ENCODE measurements at places on chromosomes 3 and 15.

- DNase-seq = no peak
These were observed 15.9 kb upstream of the CHST2 start for GRCh38 chr3:143103652-143104051.

GRCh38 chr15:40598672-40599071, 4.6 kb downstream of the KNL1 start:
- DNase-seq = no peak

DNA sequence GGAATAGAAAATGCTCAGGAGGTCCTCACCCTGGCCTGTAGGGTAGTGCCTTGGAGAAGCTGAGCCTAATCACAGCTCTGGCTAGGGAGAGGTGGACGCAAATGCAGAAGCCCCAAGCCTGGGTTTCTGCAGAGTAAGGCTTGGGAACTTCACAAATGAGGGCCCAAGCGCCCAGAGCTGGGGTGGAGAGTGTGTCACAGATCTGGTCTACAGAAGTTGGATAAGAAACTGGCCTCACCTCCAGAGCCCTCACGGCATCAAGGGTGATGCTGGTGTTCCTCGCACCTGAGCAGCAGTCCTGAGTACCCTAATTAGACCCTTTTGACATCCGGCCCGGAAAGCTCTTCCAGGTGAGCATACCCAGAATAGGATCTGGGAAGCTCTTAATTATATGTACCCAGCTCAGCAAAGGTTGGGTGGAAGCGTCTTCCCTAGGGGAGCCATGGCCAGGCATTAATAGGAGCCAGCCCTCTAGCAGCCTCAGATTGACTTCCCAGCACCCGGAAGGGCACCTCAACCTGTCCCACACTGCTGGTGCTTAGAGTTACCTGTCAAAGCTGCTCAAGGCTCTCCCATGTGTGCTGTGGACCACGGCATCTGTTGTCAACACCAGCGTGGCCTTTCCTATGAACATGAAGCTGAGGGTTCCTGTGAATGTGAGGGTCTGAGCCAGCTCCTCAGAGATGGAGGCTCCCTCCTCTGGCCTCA, 31.8 kb downstream of the RBM5 start:
- no peak for DNase-seq

DNA sequence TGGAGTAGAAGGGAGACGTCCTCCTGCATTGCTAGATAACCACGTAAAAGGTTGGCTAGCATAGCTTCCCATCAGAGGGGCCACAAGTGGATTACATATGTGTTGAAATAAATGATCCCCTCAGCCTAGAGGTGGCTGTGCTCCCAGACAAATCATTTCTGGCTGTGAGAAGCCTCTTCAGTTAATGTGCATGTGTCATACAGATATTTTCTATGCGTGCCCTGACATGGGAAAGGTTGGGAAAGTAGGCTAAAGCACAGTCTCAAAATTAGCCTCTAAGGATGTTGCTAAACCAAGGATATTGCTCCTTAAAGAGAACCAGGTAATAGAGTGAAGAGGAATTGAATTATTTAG, 17.8 kb downstream of the USP3 start:
- DNase-seq = no peak

DNA sequence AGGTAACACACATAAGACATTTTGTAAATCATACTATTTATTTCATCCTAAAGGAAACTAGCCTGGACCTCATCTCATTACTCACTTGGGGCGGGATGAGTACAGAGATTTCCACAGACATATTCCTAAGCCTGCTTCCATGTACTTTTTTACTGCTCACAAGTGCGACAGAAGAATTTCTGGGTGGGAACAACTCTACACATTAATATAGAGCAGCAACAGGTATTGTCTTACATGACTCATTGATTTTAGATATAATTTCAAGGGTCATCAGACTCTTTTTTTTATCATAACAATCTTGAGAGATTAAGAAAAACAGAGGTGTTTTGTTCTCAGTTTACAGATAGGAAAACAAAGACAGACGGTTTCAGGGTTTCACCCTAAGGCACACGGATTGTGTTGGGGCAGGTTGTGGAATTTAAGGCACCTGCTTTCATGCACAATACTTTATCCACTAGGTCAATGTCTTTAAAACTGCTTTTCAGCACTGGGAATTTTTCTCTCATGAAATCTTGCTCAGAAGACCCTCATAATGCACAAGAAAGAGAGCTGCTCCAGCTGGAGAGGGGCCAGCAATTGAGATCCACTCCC, 186.7 kb upstream of the CDIN1 start:
- DNase-seq = no peak

- no peak for DNase-seq
These were observed 25.3 kb downstream of the BFSP2 start for GRCh38 chr3:133424937-133425869.

- DNase-seq = no peak
These were observed 64.2 kb downstream of the MYO5A start for GRCh38 chr15:52464478-52464877.

DNA sequence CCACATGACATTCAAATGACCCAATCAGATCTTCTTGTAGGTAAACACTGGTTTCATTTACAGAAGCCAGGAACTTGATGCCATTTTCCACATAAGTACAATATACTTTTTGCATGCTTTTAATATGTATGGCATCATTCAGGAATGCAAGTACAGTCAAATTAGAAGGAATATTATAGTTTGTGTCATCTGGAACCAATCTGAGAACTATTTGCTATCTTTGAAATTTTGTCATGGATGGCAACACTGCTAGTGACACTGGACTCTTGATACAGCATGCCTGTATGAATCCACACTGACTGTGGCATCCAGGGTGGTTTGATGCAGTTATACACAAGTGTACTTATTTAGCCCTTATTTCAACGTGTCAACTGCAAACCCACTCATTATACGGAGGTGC, 141.6 kb downstream of the EBLN2 start:
- DNase-seq = no peak

- DNase-seq = no peak
These were observed 107.5 kb downstream of the CHCHD6 start for GRCh38 chr3:126811530-126811929.

DNA sequence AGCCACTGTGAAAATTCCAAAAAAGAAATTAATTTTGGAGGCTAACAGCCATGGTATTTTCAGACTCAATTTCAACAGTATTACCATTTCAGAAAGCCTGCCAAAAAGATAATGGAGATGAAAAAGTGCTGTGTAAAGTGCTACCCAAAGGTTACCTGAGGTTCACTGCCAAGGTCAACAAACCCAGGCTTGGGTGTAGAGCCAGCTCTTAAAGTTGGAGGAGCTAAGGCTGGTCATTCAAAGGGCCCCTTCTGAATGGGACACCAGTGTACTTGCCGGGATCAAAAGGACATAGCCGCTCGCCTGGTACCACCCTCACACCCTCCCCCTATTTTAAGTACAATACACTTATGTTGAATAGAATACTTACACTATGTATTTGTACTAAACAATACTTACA, 64.5 kb downstream of the ETV5 start:
- no peak for DNase-seq

DNA sequence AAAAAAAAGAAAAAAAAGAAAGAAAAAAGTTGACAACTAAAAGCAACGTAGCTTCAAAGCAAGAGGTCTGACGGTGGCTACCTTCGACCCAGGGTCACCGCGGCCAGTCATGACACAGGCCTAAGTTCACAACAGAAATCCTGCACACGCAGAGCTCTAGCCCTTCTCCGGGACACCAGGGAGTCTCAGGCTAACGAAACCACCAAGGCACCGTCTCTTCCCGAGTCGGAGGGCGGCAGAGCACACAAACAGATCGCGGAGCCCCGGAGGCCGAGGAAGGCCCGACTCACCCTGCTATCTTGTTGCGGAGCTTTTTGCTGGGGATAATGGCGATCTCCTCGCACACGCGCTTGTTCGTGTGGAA, 584 bp downstream of the RPS17 start:
- no peak for DNase-seq

DNA sequence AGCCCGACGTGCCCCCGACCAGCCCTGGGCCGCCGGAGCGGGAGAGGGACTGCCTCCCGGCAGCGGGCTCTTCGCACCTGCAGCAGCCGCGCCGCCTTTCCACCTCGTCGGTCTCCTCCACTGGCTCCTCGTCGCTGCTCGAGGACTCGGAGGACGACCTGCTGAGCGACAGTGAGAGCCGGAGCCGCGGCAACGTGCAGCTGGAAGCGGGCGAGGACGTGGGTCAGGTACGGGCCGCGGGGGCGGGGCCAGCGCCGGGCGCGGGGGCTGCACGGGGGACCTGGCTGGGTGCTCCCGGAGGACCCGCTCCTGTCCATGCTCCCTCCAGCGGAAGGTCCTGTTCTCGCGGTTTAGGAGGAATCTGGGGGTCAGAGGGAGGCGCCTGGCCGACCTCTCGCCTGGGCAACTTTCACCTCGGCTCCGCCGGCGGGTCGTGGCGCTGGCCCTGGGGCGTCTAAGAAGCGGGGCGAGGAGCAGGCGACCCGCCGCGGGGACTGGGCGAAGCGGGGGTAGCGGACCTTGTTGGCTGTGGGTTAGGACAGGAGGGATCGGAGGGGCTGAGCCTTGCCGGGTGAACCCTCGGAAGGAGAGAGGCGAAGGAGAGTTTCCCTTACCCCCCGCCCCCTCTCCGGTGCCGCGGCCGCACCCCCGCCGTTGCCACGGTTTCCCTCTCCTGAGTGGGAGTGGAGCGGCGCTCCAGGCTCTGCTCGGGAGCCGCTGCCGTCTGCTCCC, 682 bp downstream of the ITPKA start:
- no peak for DNase-seq

DNA sequence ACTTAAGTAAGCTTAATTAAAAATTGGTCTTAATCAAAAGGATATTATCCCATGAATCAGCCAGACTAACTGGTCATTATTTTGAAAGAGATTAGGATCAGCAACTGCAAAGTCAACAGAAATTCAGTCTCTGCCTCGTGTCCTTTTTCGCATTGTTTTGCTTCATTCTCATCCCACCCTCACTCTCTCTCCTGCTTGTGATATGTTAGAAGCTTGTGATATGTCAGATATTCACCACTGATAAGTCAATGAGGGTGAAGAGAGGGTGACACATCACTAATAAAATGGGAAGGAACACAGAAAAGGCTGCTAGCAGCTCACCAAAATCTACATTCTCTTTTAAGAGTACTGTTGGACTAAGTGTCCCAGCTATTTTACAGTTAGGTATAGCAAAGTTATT, 146.1 kb downstream of the SUCNR1 start:
- no peak for DNase-seq

GRCh38 chr15:68278595-68279405, 1.3 kb downstream of the FEM1B start:
- no peak for DNase-seq

- no peak for DNase-seq
These were observed 41.9 kb upstream of the KCNMB2 start for GRCh38 chr3:178494386-178494785.

GRCh38 chr3:136192831-136193230, 3.3 kb downstream of the MSL2 start:
- DNase-seq = no peak

DNA sequence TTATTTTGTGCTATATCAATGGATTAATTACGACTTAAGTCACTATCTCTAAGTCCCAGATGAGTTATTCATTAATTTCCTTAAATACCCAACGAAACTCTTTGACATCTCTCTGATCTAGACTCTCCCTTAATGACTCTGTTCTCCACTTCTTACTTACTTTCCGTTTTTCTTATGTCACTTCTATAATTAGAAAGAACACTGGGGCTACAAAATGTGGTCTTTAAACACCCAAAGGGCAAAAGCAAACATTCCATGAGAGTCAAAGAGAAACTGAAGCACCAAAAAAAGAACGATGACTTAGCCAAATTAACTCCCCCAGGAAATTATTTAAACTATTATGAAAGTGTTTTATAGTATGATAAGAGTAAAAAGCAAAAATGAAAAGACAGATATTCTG, 166.4 kb upstream of the UBE2E2 start:
- DNase-seq = no peak

DNA sequence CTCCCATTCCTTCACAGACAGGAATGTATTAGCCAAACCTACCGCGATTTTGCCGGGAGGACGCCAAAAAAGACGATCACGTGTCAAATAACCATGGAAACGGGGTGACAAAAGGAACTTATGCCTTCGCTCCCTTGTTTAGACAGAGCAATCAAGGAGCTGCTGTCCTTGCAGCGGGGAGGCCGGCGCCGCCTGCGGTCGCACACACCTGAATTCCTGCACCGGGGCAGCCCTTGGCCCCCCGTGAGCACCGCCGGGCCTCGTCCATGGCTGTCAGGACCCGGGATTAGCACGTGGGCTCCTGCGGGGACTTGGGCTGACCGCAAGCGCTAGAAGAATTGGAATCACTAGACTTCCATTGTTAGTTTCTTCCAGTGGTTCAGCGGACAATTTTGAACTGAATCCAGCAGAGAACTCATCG, 193.1 kb downstream of the SHQ1 start:
- DNase-seq = no peak

- no peak for DNase-seq
These were observed 17.0 kb downstream of the ILDR1 start for GRCh38 chr3:122004991-122005565.

GRCh38 chr15:89332446-89332845, 2.2 kb downstream of the POLG start:
- no peak for DNase-seq

- no peak for DNase-seq
These were observed 208.0 kb downstream of the NR2F2 start for GRCh38 chr15:96538491-96538890.

DNA sequence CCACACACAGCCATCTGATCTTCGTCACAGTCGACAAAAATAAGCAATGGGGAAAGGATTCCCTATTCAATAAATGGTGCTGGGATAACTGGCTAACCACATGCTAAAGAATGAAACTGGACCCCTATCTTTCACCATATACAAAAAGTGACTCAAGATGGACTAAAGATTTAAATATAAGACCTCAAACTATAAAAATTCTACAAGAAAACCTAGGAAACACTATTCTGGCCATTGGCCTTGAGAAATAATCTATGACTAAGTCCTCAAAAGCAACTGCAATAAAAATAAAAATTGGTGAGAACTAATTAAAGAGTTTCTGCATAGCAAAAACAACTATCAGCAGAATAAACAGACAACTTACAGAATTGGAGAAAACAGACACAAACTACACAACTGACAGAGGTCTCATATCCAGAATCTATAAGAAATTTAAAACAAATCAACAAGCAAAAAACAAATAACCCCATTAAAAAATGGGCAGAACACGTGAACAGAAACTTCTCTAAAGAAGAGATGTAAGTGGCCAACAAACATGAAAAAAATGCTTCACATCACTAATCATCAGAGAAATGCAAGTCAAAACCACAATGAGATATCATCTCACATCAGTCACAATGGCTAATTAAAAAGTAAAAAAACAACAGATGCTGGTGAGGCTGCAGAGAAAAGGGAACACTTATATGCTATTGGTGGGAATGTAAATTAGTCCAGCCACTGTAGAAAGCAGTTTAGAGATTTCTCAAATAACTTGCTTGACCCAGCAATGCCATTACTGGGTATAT, 104.0 kb downstream of the NR1I2 start:
- no peak for DNase-seq

DNA sequence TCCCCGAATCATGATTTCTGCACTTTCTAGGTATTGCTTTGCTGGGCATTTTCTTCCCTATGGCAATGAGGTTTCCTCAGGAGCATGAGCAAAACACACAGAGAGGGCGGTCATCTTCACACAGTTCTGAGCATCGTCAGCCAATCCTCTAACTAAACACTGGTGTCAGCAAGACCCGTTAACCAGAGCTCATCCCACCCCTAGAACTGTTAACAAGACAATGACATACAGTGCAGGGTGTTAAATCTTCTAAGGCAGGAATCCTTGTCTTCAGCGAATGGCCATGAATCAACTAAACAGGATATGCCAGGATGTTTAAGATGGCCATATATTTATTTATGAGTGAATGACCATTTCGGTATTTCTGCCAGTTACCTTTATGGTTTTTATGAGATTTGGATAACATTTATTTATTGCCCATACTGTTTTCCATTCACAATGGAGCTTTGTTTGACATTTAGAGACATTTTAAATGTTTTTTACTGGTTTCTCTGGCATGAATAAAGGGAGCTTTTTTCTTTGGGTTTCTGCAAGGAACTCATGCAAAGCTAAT, 411.5 kb upstream of the PROK2 start:
- DNase-seq = no peak

Measured in stimulated activated CD4-positive, alpha-beta T cell treated with anti-CD3 and anti-CD28 coated beads, Interleukin-1b, Interleukin-23, amount 100 ng/mL, for 1 hour (primary cell).